ENCODE measurements at places on chromosomes 1 and 21. TPM values are rescaled to one million over a fixed set of nuclear protein-coding genes. Genes with fewer than 3 reads are reported as not detected.

Gene CRYAA
- not detected for total RNA-seq

Gene KRTAP12-2
- total RNA-seq: not detected

- no peak for DNase-seq
These were observed 77.3 kb upstream of the ATF3 start for GRCh38 chr1:212531267-212531666.

- DNase-seq: no peak
These were observed 16.0 kb downstream of the TEX35 start for GRCh38 chr1:178528953-178529335.

All from GM23248 (cell line).